ENCODE measurements at places on chromosomes 13 and 19.

GRCh38 chr13:112902101-112902651 lies 66.8 kb upstream of the MCF2L start:
- DNase-seq, result no peak

DNA sequence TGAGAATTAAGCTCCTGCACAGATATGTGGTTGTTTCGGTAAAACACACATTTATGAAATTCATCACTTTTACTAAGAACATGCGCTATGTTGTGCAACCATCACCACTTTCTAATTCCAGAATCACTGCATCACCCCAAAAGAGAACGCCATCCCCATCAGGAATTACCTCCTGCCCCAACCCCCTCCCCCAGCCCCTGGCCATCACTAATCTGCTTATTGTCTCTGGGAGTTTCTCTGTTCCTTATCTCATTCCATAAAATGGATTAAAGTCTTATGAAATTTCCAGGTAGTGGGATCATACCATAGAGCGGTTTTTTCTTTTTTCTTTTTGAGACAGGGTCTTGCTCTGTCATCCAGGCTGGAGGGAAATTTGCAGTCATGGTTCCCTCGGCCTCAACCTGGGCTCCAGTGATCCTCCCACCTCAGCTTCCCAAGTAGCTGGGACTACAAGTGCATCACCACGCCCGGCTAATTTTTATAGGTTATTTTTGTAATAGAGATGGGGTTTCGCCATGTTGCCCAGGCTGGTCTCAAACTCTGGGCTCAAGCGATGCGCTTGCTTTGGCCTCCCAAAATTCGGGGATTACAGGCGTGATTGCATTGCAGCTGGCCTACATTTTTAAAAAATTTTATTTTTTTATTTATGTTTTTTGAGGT lies 3.5 kb downstream of the ZSCAN5B start:
- no peak for DNase-seq

GRCh38 chr19:30001791-30002190 lies 59.8 kb downstream of the URI1 start:
- DNase-seq, result no peak

DNA sequence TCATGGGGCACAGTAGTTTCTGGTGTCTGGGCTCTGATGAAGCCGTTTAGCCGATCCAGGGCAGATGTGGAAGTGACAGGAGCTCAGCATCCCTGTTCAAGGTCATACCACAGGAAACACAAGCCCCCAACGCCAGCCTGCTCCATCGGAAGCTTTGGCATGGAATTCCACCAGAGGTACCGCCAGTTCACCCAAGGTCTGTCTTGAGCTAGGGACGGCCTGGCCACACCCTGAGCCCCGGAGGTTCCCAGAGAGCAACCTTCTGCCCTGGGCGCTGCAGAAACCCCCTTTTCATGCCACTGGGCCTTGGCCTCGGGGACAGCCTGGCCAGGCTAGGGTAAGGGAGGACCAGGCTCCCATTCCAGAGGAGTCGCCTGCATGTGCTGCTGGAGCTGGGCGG lies 39.4 kb upstream of the TPM4 start:
- no peak for DNase-seq

DNA sequence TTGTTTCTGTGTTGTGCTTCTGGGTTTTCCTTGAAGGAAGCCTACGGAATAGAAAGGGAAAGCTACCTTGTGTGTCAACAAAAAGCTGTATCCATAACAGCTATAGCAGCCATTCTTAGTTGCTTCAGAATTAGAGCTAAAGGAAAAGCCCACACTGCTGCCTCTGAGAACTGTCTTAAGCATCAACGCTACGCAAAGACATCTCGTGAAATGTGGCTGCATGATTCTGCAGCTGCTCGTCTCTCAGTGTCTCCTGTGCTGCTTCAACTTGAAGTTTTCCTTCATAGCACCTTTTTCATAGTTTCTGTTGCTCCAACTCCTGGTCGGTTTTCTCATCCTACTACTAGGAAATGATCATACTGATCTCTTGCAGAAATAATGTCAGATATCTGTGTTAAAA lies 140.9 kb upstream of the MAB21L1 start:
- DNase-seq, result no peak

DNA sequence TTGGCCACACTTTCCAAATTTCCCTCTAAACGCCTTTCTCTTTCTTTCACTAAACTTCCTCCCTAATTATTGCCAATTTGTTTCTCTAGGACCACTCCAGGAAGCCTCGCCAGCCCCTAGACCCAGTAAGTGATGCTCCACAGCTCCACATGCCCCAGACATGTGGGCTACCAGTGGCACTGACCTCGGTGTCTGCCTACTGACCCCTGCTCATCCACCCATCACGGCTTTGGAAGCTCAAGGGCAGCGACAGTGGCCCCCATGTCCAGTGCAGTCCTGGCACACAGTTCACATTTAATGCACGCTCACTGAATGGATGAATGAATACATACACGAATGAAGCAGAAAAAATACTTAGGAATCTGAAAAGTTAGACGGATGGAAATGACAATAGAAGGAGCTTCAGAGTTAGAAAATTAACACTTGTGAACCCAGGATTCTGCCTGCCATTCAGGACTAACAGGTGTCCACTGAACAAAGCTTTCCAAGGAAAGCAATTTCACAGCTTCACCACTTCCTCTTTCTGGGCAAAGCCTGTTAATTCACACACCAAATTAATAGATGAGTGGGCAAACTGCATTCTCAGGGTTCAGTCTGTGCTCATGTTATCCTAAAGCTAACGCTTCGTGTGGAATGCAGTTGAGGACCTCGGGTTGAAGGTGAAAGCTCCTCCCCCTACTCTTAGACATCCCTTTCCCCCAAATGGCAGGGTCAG lies 50.9 kb downstream of the CCDC70 start:
- no peak for DNase-seq
